ENCODE measurements at places on chromosomes 2 and 18. TPM values are rescaled to one million over a fixed set of nuclear protein-coding genes. Genes with fewer than 3 reads are reported as not detected.

The UGT1A4 gene
- not detected for total RNA-seq

The ERBB4 gene
- total RNA-seq = 8.3 TPM

The ATP5F1A gene
- total RNA-seq = 1,743 TPM

The RGPD6 gene
- 11.5 TPM for total RNA-seq

The CRYGD gene
- not detected for total RNA-seq

The NT5DC4 gene
- total RNA-seq = not detected

The INHBB gene
- 3.2 TPM for total RNA-seq

The EN1 gene
- not detected for total RNA-seq

DNA sequence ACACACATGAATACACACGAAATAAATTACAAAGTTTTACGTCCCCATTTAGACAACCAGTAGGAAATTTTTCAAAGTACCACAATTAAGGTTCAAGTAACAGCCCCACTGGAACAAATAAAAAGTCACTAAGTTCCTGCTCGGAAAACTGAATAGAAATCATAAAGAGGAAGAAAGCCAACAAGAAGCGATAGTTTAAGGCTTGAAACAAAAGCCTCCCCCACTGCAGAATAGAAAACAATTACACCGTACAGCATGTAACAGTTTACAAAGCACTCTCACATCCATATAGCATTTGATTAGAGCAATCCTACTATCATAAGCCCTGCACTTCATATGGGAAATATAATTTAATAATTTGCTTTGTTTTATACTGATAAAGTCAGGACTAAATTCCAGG is 15.5 kb downstream of the KLF7 start:
- peaks cover 15% of the 10 kb centered on the region for H3K36me3 ChIP-seq
- peak overlapping the region; percentile 100 for H3K27ac ChIP-seq
- no peaks in the 10 kb centered on the region for H3K27me3 ChIP-seq
- no peak for DNase-seq
- peak overlapping the region; percentile 20 for H3K4me3 ChIP-seq
- H3K4me1 ChIP-seq = peaks cover 100% of the 10 kb centered on the region

GRCh38 chr2:167681234-167682015 is 566.0 kb downstream of the STK39 start:
- H3K4me3 ChIP-seq = no peak overlapping the region
- no peak overlapping the region for H3K27ac ChIP-seq
- H3K27me3 ChIP-seq = no peaks in the 10 kb centered on the region
- DNase-seq = no peak
- H3K36me3 ChIP-seq = no peaks in the 10 kb centered on the region

GRCh38 chr2:190887089-190887488 is 6.5 kb downstream of the GLS start:
- no peaks in the 10 kb centered on the region for H3K36me3 ChIP-seq
- DNase-seq = no peak
- no peak overlapping the region for H3K4me3 ChIP-seq
- H3K27me3 ChIP-seq = no peaks in the 10 kb centered on the region

All from left ventricle myocardium inferior (tissue), 1 donor.